ENCODE measurements at places on chromosomes 7 and 10.

- DNase-seq, result no peak
Measured at GRCh38 chr7:18250133-18250532, 222.5 kb upstream of the PRPS1L1 start.

DNA sequence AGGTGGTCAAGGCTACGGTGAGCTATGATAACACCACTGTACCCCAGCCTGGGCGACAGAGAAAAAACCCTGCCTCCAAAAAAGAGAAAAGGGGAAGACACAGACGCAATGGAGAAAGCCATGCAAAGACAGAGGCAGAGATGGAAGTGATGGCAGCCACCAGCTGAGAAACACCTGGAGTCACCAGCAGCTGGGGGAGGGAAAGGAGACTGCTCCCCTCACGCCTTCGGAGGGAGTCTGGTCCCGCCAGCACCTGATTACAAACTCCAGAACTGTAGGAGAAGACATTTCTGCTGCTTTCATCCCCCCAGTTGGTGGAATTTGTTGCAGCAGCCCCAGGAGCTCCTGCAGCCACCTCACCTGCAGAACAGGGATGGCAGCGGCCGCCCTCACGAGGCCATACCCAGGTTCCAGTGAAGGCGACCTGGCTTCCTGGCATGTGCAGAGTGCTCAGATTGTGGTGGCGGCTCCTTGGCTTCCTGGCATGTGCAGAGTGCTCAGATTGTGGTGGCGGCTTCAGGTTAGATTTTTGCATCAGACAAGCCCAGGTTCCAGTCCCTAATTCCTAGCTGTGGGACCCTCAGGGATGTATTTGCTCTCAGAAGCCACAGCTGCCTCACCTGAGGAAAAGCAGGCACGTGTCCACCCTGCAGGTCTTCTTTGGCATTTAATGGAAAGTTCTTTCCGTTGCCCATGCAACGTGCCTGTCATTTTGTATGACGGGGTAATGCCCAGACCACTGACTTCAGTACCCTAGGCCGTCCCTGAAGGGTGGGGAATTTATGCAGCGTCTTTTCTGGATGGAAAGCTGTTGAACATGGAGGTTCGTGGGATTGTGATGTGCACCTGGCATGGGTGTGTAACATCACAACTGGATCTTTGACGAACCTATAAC, 182.9 kb downstream of the EBF3 start:
- no peak for DNase-seq

GRCh38 chr7:30596014-30596641, 1.4 kb downstream of the GARS1 start:
- peak; percentile 13 for DNase-seq

GRCh38 chr7:129238546-129238945, 13.7 kb downstream of the AHCYL2 start:
- DNase-seq, result no peak

DNA sequence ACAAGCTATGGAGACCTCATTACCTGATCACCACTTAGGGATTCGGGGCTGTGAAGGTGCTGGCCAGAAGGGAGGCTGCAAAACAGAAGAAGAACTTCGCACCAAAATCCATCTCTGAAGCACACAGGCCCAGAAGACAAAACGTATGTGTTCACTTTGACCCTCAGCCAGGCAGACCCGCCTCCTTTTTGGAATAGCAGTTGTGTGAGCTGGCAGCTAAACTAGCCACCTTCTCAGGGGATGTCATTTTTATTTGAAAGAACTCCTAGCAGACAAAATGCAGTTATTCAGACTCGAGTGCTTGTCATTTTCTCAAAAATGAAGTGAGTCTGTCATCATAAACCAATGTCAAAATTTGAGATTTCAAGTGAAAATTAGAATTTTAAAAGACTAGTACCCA, 71.7 kb downstream of the TNS3 start:
- DNase-seq, result no peak

DNA sequence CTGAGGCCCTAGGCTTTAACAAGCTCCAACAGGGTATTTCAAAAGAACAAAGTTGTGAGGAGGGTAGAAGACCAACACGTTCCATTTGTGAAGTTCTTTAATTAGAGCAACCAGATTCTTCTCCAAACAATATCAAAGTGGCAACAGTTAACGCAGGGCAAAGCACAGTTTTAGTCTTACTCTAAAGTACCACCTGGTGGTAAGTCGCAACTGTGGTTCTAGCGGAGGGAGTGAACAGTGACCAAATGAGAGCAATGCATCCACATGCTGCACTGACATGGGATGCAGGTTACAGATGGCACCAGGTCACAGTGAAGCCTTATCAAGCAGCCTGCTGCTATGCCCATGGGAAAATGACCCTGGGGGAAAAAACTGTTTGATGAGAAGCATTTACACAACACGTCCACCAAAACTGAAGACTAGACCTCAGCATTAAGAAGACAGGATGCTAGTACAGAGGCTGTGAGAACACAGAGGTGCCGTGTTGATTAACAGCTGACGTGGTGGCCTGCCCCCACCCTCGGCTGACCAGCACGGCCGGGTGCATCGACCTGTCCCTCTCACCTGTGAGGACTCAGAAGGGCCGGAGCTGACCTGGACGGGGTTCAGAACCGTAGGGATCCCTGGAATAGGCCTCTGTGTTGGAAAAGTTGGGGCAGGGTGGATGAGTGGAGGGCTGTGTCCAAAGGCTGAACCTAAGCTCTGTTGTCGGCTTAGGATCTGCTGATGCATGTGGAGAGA, 211.2 kb downstream of the GLI3 start:
- DNase-seq, result no peak

GRCh38 chr7:96408881-96409280, 87.0 kb upstream of the SLC25A13 start:
- DNase-seq, result no peak

GRCh38 chr10:89002226-89002978, 11.8 kb downstream of the FAS start:
- no peak for DNase-seq

GRCh38 chr10:35000936-35001335, 89.2 kb downstream of the CUL2 start:
- DNase-seq, result no peak

- DNase-seq, result peak; percentile 89
Measured at GRCh38 chr10:131453721-131454634, 142.5 kb upstream of the TCERG1L start.

GRCh38 chr7:120720317-120720716, 137.6 kb downstream of the TSPAN12 start:
- DNase-seq, result no peak

DNA sequence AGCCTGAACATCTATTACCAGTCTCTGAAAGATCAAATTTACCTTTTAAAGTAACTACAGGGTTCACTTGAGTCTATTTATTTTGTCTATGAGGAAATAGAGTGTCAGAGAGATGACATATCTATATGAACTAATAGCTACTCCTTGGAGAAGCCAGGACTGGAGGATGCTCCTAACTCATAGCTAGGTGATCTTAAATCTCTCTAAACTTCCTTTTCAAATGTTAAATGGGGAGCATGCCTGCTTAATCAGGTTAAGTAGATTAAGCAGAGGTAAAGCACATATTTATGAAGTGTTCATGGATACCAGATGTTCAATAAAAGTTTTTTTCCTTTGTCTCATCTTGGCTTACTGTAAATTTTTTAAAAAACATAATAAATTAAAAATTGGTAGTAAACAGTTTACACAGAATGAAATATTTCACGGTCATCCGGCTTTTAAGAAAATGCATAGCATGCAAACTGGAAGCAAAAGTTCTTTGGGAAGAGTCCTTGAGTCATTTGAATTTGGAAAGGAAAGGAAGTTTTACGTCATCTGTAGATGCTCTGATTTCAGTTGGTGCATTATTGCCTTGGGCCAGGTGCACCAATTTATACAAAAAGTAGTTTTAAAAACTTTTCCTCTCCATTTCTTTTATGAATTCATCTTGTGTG, 155.1 kb downstream of the BICC1 start:
- no peak for DNase-seq

- DNase-seq, result no peak
Measured at GRCh38 chr10:80971461-80971860, 433.8 kb downstream of the SH2D4B start.

- no peak for DNase-seq
Measured at GRCh38 chr10:72098836-72099599, 10.7 kb upstream of the SPOCK2 start.

DNA sequence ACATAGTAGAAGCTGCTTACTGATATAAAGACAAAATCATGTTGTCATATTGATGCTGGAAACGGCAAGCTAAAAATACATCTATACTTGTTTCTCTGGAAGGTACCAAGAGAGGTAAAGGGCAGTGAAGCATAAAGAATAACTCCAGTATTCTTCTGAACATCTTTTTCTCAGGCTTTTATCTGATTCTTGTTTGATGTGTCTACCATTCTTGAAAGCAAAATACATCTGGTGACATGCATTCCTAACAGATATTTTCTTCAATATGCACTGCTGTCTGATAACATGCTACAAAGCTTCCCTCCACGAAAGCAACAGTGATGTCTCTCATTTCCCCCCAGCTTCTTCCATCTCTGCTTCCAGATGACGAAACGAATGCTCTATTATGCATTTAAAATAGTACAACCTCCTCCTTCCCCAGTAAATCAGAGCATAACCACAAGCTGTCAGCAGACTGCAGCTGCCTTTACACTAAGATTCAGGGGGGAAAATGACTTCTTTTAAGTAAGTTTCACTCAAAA, 100.8 kb downstream of the ARHGAP21 start:
- DNase-seq, result peak; percentile 22

DNA sequence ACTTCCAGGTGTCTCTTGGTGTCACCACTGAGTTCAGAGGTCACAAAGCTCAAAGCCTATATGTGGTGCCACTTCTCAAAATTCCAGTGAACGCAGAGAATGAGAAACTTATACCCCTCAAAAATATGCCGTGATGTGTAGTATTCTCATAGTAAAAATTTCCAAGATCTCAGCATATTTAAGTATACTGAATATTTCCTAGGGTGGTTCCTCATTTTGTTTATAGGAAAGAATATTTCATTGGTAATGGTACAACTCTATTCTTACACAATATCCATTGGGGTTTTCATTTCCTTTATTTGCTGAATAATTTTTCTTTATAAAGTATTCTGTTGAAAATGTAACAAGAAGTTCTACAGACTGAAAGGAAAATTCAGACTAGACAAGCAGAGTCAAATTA, 58.9 kb upstream of the ADO start:
- no peak for DNase-seq

GRCh38 chr7:41478187-41478586, 224.7 kb downstream of the INHBA start:
- DNase-seq, result no peak

DNA sequence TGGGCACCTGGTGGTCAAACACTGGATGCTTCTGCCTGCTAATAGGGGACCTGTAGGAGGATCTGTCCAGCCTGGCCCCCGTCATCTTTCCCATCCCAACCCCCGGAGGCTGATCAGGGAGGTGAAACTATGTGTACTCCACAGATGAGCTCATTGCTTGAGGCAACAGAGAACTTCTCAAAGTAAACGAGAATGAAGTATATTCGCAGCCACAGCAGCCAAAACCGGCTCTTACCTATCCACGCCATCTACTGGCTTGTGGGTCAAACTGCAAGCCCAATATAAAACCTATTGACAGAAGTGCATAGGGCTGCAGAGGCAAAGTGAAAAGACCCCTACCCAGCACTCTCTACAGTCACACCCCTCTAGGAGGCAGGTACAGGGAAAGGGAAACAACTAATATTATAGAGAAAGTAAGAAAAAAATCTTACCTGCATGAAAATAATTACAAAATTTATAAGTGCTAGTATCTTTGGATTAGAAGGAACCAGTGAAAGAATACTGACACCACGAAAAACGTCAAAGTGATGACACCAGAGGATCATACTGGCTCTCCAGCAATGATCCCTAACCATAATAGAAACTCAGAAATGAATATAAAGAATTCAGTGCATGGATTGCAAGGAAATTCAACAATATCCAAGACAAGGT, 973.5 kb downstream of the ANKRD7 start:
- peak; percentile 35 for DNase-seq

GRCh38 chr7:128031901-128032604, 816 bp upstream of the LRRC4 start:
- DNase-seq, result peak; percentile 88

- DNase-seq, result no peak
Measured at GRCh38 chr7:125136755-125137532, 207.3 kb upstream of the POT1 start.

DNA sequence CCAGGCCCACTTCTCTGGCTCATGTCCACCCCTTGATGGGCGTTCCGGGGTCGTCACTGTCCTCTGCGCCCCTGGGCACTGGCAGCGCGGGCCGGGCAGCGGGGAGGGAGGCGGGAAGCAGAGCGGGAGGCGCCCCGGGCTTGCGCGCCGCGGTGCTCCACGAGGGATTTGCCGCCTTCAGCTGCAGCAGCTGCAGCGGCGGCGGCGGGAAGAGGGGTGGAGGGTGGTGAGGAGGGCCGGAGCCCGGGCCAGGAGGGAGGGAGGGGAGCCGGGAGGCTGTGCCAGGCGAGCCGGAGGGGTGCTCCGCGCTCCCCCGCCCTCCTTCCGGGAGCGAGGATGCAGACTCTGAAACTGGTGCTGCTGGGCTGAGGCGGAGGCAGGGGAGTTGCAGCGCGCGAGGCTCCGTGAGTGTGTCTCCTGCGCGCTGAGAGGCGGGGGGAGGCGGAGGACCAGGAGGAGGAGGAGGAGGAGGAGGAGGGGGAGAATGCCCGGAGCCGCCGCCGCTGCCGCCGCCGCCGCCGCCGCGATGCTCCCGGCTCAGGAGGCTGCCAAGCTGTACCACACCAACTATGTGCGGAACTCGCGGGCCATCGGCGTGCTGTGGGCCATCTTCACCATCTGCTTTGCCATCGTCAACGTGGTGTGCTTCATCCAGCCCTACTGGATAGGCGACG, at the start of gene LHFPL3:
Gene LHFPL3 (plus strand): TSS at position 308 of the 674 bp plus-strand sequence.
- DNase-seq, result no peak
